NCI-H460 (cell line): ENCODE measurements at places on chromosomes 4 and X.

GRCh38 chr4:3391422-3391821, 50.3 kb upstream of the HGFAC start:
- no peak for DNase-seq

DNA sequence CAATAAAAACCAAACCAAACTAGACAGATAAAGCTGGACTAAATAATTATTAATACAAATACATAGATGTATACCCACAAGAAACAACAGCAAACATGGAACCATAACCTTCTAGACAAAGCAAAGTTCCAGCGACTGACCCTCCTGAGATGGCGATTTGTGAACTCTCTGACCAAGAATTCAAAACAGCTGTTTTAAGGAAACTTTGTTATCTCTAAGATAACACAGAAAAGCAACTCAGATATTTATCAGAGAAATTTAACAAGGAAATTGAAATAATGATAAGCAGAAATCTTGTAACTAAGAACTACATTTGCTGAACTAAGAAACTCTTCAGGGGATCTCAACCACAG, 23.4 kb upstream of the MTHFD2L start:
- no peak for DNase-seq

DNA sequence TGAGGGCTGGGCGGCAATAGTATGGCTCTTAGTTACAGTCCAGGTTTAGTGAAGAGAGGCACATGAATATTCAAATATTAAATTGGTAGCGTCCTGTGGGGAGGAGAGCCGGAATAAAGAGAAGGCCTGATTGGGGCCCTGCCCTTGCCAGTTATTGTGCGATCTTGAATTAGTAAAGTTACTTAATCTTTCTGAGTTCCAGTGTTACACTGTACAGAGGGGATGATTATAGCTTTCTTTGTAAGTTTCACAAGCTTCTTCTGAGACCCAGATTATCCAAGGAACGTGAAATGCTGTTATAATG, 1.2 kb downstream of the METAP1 start:
- DNase-seq, result no peak

DNA sequence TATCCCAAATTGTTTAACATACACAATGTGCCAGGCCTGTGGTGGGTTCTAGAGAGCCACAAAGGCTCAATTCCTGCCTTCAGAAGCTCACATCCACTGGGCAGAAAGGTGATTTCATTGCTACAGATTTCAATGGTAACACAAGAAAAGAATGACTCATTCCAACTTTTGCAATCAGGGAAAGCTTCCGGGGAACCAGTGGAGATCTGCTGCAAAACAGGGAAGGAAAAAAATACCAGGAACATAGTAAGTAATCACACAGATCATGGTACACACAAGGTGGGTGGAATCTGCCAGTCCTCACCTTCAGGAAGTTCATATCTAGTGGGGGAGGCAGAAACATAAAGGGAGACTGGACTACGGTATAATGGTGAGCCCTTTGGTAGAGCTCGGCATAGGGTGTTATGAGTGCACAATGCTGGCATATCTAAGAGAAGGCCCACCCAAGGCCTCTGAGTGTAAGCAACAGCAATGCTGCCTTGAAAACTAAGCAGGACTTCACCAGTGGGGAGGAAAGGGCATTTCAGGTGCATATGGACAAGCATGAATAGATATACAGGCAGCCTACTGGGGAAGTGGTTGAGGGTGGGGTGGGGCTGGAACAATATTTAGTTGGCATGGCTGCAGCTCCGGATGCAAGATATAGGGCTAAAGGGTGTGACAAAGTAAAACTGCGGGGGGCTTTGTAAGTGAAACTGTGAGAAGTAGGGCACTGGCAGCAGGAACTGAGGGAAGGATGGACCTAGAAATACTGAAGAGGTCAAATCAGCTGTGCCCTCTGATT, 24.2 kb downstream of the GPRIN3 start:
- peak; percentile 82 for DNase-seq

DNA sequence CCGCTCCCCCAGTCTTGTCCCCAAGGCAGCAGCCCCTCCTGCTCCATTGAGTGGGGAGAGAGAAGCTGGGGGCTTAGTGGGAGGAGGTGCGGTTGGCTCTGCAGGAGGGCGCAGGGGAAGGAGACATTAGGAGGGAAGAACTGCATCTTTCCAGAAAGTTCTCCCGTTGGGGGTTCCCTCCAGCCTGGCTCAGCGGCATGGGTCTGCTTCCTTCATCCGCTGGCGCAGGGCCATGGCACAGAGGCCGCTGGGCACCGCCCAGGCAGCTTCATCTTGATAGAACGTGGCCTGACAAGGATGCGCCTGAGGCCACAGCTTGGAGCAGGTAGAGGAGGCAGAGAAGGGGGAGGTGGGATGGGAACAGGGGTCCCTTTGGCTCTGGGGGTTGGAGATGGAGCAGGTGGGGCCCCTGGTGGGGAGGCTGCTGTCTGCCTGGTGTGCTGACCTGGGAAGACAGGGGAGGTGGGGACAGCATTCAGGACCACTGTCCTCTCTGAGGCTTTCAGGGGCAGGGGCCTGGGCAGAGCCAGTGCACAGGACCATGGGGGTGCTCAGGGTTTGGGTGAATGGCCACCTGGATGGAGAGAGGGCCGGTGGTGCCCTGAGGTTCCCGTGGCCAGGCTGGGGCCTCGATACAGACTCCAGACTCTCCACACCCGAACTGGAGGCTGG, 12.1 kb downstream of the DOK7 start:
- no peak for DNase-seq

DNA sequence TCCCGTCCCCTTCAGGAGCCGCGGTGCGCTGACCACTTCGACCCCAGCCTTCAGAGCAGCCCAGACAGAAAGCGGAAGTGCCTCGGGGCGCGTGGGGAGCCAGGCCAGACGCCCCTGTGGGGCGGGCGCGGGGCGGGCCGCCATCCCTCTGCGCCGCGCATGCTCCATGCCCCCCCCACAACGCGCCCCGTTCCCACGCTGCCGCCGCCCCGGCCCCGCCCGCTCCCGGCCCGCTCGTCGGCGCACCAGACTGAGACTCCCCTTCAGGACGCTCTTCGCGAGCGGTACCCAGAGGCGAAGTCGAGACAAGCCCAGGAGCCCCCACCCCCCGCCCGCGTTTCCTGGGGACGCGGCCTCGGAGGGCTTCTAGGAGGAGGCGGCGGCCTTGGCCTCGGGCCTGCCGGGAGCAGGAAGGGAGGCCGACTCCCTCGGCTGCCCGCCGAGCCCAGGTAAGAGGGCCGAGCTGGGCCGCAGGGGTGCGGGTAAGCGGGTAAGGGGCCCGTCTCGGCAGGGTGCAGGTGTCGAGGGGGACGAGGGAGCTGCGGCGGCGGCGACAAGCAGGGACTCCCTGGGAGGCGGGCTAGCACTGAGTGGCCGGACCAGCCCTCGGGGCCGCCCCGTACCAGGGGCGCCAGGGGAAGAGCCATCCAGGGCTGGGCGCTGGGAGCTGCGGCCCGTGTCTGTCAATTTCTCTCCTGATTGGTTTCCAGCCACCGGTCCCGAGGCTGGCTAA, at the start of gene ZFP92:
TSS of gene ZFP92 (plus strand) at position 218 of the 733 bp plus-strand sequence. CDS start 6,851 bp downstream, outside the sequence.
- no peak for DNase-seq

- DNase-seq, result no peak
These were observed 237.0 kb downstream of the SCFD2 start for GRCh38 chr4:53128706-53129357.

- no peak for DNase-seq
These were observed 72.8 kb upstream of the BEND4 start for GRCh38 chr4:42225286-42225685.

DNA sequence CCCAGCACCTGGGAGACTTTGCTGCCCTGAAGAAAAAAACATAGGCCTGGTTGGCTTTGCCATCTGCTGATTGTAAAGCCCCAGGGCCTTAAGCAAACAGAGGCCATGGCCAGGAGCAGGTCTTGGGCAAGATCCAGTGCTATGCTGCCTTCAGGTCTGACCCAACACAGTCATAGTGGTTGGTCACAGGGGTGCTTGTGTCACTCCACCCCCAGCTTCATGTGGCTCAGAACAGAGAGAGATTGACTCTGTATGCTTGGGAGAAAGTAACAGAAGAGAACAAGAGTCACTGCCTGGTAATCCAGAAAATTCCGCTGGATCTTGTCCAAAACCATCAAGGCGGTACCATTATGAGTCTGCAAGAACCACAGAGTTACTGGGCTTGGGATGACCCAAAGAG, 24.4 kb upstream of the SMARCA5 start:
- DNase-seq, result no peak

- no peak for DNase-seq
These were observed 69.8 kb downstream of the ANXA3 start for GRCh38 chr4:78621395-78621794.

DNA sequence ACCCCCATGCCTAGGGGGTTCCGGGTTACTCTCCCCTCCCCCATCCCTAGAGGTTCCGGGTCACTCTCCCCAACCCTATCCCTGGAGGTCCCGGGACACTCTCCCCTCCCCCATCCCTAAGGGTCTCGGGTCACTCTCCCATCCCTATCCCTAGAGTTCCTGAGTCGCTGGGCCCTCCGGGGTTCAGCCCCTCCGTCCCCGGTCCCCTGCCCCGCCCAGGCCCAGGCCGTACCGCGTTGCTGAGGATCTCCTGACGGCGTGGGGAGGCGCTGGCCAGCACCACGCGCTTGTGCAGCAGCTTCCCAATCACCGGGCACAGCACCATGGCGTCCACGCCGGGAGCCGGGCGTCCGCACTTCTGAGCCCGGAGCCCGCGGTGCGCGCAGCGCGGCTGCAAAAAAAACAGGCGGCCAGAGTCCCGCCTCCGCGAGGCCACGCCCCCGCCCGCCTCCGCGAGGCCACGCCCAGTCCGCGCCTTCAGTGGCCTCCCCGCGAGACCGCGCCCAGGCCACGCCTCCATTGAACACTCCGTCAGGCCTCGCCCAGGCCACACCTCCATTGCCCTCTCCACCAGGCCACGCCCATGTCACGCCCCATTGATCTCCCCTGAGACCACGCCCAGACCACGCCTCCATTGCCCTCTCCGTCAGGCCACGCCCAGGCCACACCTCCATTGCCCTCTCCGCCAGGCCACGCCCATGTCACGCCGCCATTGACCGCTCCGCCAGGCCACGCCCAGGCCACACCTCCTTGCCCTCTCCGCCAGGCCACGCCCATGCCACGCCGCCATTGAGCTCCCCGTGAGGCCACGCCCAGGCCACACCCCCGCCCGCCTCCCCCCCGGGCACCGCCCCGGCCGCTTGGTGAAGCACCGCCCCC, at the start of gene ASMTL:
TSS of gene ASMTL (minus strand) at position 394 of the 879 bp plus-strand sequence. CDS start at position 325, 69 bp downstream.
- DNase-seq, result peak; percentile 100

DNA sequence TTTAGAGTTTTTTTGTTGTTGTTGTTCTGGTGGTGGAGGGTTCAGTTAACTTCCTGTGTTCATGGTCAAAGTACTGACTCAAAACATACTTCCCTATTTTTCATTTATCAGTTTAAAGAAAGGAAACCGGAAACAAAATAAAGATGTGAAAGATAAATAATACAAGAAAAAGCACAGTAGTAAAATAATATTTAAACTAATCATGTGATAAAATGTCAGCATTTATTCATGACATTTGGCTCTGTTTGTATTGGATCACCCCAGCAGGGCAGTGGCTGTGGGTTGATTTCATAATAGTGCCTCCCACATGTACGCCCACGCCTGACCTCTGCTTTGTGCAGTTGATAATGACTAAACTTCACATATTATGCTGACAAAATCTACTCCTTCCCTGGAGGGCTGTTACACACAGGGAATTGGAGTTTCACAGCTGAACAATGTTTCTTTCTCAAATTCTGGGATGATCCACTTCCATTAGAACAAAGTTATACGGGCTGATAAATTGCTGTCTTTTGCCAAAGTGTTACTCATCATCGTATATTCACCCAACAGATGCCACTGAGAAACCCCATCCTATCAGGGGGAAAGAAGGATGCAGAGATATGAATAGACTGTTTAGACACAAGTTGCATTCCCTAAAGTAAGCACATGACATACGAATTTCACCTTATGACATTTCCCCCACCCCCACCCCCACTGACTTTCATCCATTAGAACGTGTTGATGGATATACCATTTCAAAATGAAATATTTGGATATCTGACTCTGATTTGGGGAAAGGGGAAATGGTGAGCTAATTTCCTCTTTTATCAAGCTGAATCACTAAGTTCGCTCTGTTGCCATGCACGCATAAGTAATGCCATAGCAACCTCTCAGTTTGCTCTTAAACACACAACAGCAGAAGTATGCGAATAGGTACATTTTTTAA, 48.3 kb downstream of the AMELX start:
- peak; percentile 50 for DNase-seq

DNA sequence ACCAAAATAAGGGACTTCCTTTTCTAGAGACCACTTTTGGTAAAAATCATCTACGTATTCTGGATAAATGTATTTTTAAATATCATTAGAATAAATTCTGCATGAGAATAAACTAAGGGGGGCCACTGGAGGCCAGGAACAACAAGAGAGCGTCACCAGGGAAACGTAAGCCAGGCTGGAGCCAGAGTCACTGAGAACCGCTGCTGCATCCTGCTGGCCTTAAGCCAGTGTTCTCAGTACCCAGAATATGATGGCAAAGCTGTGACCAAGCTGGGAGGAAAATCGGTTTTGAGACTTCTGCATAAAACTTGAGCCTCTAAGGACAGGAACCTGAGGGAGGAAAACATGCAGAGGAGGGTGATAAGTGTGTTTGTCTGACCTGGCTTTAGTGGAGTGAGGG, 63.0 kb upstream of the FAM9A start:
- DNase-seq, result no peak

- DNase-seq, result no peak
These were observed 5.2 kb upstream of the RPGR start for GRCh38 chrX:38332505-38332904.

DNA sequence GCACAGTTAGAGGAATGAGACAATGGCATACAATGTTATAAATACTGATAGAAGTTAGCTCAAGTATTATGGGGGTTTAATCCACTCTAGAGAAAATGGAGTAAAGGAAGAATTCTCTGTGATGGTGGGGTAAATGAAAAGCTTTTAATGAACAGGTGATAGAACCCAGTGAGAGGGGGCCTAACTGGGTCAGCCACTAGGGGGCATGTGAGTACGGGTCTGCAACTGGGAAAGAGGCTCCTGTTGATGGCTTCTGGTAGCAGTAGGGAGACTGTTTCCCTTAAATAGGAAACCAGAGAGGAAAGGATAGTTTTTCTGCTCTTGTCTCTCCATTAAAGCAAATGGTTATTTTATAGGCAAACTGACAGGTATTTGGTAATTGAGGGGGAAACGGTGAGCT, 132.8 kb upstream of the GPR101 start:
- DNase-seq, result no peak

DNA sequence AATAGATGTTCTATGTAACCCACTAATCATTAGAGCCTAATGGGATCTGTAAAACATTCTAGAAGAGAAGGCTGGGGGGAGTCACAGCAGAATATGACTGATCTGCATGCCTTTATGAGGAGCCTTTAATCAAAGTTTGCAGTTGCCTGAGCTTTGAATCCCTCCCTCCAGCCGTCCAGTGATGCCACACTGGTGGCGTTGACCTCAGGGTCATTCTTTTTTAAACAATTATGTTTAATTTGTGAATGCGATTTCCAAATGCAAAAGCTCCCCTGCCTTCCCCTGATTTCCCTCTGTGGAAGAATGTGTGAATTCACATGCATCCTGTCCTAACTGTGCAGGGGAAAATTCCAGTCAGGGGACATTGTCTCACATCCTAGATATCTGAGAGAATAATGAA, 199.7 kb upstream of the GPR101 start:
- DNase-seq, result no peak

- no peak for DNase-seq
These were observed 12.1 kb downstream of the TBL1X start for GRCh38 chrX:9476810-9477575.

GRCh38 chr4:27112587-27112986, 251.9 kb downstream of the STIM2 start:
- no peak for DNase-seq

GRCh38 chr4:183766140-183766539, 107.0 kb downstream of the TRAPPC11 start:
- no peak for DNase-seq

GRCh38 chr4:1538941-1539772, 132.9 kb upstream of the NKX1-1 start:
- DNase-seq, result no peak
